Epithelial cell of esophagus (primary cell): ENCODE measurements at places on chromosomes 2 and 18.
A peak's percentile ranks its signal among the peaks of the same experiment; 100 is the strongest.

DNA sequence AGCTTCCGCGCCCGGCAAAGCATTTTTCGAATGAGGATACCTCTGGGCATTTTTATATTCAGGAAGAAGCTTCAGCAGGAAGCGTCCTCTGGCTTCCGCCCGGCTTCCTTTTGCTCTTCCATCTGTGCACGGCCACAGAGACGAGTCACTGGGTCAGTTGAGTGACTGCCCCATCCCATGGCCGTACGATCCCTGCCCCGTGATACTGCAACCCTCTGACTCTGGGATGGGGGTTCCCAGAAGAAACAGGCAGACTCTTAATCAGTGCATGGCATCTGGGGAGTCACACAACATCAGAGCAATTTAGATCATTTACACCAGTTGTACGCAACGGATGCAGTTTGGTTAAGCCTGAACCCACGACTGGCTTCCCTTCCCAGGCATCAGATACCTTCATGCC, 40.9 kb downstream of the SLC4A3 start:
- no peak for DNase-seq

GRCh38 chr2:157611110-157611509, 17.6 kb downstream of the ACVR1C start:
- no peak for DNase-seq

DNA sequence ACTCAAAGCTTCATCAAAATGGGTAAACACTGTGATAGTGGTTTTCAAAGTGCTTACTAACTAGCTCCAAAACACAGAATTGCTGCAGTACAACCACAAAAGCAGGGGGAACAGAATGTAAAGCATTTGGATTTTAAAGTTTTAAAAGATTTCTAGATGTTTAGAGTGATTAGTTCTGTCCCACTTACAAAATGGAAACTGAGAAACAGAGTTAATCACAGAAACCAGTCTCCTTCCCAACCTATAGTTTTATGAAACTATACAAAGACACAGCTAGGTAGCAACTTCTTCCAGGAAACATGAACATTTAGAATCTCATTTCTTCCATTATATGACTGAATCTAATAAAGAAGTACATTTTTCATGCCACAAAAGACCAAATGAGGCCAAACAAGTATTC, 73.8 kb upstream of the HNRNPA3 start:
- no peak for DNase-seq

GRCh38 chr2:43519643-43520221, 76.1 kb downstream of the THADA start:
- peak; percentile 91 for DNase-seq

DNA sequence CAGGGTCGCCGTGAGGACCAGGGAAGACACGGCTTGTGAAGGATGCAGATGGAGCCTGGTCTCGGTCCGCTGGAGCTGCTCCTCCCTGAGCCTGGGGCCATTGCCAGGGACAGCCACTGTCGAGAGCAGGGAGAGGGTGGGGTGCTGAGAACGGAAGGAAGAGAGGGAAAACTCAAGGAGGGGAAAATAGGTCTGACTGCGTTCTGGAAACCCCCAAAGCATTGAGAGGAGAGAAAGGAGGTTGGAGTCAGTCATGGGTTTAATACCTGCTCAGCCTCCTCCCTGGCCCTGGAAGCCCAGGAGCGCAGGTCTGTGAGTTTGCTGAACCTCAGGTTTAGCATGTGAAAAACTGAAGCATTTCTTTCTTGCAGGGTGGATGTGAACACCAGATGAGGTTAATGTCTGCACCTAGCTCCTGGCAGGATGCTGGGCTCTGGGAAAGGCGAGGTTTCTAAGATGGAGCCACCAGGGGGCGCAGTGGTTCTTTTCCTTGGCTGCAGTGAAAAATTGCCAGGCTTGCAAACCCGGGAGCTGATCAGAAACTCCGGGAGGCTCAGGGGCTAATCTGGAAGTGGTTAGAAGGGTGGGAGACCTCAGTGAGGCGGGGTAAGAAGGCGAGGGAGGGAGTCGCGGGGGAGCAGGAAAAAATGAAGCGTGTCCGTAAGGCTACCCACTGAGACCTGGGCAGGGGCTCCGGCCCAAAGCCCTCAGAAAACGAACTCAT, 33.6 kb upstream of the RNF149 start:
- DNase-seq: peak; percentile 73

DNA sequence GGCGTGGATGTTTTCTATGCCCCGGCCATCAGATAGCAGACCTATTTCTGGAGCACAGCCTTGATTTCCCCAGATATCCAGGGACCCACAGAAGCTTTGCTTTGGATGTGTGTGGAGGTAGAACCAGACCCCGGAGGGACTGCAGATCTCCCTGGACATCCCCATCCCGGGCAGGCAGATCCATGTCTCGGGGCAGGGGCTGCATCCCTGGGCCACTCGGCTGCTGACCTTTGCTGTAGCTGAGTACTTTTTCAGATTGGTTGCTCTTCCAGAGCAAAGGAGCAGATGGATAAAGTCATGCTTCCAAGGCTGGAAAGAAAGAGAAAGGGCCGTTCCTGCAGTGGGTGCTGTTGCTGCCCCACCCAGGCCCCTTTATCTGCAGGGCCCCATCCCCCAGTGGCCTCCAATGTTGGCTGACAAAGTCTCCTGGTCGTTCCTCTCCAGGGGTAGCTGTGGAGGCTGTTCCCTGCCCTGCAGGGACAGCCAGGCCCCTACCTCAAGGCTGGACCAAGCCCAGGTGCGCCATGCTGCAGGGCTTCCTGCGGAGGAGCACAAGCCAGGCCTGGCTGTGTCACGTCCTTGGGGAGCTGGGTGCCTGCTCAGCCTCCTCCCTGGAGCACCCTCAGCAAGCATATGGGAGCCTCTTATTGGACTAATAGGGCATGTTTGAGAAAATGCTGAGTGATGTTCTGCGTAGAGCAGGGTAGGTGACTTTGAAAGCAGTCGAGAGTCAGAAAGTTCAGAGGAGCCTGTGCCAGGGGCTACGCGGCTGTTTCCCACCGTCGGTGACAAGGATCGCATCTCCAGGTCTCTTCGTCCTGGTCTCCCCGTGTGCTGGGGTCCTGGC, 68.4 kb downstream of the TPO start:
- DNase-seq: no peak

DNA sequence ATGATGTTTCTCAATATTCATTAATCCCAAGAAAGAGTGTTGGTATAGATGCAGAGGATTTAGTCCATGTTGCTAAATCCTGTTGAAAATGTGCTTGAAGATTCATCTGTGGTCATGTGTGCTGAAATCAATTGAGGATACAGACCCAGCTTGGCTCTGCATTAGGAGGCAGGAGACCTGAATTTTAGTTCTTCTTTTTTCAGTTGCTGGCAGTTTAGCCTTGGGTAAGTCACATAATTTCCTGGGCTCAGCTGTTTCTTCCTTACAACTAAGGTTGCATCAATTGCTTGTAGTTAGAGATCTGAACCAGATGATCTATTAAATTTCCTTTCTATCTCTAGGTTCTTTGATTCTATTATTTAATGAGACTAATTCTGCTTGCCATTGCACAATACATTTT, 54.4 kb downstream of the SETBP1 start:
- no peak for DNase-seq

- DNase-seq: peak; percentile 91
Observed at GRCh38 chr2:85577386-85578242, at the start of gene VAMP8. TSS of gene VAMP8 (plus strand) at chr2:85577586. CDS start at chr2:85577647, 61 bp downstream.

- peak; percentile 72 for DNase-seq
Observed at GRCh38 chr2:186862869-186863709, 14.1 kb upstream of the ZSWIM2 start.

DNA sequence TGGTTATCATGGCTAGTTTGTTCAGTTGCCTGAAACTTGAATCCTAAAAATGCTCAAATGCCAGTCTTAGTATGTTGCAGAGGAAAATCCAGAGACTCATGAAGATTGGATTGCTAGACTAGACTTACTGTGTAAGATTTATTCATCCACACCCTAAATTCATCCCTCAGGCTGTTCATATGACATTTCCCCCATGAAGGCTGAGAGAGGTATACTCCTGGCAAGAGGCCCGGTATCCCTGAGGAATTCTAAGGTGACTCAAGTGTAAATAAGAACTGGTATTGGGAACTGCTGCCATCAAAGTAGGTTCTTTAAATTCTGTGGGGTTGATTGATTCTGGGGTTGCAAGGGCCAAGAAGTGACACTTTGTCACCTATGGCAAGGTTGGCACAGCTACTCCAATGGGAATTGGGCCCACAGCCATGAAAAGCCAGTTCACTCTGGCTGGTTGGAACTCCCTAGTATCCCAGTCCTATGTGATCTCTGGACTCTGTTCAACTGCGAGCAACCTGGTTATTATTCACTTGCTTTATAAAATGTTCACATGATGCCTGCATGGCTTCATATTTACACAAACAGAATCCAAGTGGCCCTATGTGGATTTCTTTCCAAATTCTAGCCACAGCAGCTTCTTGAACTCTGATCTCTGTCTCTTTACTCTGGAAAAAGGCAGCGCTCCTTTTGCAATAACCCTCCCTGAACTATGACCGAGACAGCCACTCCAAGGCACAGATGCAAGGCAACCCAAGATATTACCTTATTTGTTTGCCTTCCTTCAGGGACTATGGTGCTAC, 429.1 kb downstream of the CBLN2 start:
- DNase-seq: peak; percentile 87

GRCh38 chr2:33258387-33258786, 218.1 kb upstream of the RASGRP3 start:
- DNase-seq: no peak

GRCh38 chr2:37020212-37020886, 54.0 kb upstream of the STRN start:
- no peak for DNase-seq

DNA sequence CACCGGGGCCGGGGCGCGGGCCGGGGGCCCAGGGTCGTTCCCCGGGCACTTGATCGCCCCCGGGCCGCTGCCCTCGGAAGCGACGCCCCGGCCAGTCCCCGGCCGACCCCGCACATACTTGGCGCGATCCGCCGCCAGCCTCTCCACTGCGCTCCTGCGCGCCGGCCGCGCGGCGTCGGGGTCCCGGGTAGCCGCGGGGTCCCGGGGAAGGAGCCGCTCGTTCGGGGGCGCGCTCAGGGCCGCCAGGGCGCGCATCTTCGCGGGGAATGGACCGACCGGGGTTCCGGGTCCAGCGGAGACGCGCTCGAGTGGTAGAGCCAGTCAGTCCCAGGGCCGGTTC, 204 bp downstream of the FAM110C start:
- DNase-seq: no peak

DNA sequence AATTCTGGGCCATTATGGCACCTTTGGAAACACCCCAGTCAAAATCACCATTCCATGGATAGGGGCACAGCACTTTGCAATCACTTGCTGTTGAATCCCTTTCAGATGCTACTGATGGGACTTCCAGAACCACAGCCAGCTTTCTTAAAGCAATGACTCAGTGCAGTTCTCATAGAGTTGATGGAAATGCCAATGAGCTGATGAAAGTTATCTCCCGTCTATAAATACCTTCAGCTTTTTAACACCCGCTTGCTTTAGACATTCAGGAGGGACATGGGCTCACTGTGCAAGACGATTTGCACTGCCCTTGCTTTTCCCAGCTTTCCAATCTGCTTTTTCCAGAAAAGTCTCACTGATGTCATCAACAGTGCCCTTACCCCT, 66.7 kb upstream of the RPL31 start:
- no peak for DNase-seq

DNA sequence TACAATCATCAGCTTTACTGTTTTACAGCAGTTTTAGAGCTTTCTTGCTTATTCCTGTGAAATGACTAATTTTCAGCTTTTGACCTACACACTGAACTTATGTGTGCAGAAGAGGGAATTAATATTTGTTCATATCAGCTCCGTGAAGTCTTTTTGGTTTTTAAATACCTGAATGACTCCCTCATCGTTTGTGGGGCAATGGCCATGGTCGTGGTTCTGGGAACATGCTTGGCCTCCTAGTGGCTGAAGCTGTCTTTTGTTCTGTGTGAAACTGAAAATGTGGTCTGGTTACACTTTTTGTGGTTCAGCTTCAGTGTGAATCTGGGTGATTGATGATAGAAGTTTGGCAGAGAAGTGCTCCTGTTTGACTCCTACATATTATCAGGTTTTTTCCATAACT, 408.1 kb downstream of the THSD7B start:
- peak; percentile 84 for DNase-seq

- no peak for DNase-seq
Observed at GRCh38 chr2:4693266-4693665, 989.9 kb downstream of the DCDC2C start.

DNA sequence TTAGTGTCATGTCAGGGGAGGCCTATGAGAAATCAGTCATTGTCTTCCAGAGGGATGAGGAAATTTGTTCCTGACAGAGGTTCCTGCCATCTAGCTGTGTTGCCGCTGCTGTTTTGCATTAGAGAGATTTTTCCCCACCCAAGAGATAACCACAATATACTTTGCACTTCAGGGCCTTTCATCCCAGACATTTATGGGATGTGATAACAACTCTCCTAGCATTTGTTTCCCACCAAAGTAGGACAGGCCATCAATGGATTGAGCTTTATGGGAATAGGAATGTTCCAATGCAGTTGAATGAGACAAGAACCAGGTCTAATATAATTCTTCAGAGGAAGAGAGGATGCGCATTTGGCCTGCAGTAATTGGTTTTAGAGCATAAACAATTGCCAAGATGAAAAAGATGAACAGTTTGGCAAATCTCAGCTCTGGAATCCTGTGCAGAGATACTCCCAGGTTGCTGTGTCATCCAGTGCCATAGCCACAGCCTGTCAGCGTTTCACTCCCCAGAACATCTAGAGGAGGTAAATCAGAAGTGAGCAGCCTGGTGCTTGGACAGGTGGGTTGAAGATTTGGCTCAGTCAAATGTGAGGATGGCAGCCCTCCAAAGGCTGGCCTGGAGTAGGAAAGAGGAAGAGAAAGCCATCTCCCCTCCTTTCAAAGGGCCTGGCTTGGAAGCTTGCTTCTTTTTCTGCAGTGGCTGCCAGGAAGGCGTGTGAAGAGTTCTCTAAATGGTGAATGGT, 93.7 kb upstream of the SETBP1 start:
- no peak for DNase-seq

- DNase-seq: peak; percentile 86
Observed at GRCh38 chr2:173872714-173873113, 92.5 kb downstream of the SP3 start.

DNA sequence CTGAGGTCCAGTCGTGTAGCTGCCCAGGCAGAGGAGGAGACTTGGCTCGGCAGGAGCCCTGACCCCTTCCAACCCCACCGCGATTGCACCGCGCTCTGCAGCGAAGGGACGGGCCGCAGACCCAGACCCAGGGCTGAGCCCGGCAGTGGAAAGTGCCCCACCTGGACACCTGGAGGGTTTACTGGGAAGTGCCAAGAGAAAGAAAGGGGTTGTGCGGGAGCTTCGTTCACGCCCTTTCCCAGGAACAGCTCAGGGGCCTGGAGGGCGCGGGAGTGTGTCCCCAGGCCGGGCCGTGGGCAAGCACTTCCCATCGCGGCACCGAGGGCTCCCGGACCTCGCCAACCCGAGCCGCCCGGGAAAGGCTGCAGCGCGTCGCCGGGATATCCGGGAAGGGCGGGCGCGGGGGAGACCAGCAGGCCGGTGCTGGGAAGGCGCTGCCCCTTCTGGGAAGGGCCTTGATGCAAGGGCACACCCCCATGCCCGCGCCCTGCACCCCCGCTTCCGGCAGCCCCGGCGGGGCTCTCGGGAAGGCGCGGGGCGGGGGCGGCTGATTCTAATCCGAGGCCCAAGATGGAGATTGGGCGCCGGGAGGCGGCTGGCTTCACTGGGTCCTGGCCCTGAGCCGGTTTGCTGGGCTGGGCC, 36.1 kb upstream of the MRPL33 start:
- peak; percentile 67 for DNase-seq

- no peak for DNase-seq
Observed at GRCh38 chr2:46032161-46032813, 264.9 kb upstream of the EPAS1 start.
